ENCODE measurements at places on chromosomes 13 and 19.

GRCh38 chr19:1609680-1610474 lies 4.6 kb upstream of the UQCR11 start:
- DNase-seq, result no peak

DNA sequence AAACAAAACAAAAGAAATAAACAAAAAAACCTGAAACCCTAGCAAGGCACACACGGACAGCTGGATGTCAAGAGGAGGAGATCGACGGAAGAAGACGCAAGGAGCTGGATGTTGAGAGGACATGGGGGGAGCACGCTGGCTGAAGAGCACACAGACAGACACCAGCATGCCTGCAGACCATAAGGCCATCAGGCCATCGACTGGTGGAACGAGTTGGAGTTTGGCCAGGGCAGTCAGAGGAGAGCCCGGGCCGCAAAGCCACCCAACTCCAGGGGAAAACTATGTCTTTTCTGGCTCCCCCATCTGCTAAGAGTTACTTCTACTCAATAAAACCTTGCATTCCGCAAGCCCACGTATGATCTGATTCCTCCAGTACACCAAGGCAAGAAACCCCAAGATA lies 979.6 kb downstream of the PCDH17 start:
- DNase-seq, result no peak

GRCh38 chr13:72586518-72586917 lies 140.9 kb downstream of the MZT1 start:
- no peak for DNase-seq

GRCh38 chr13:112255550-112256120 lies 120.5 kb upstream of the SPACA7 start:
- DNase-seq, result no peak

GRCh38 chr19:39951065-39951650 lies 16.7 kb upstream of the FCGBP start:
- no peak for DNase-seq

DNA sequence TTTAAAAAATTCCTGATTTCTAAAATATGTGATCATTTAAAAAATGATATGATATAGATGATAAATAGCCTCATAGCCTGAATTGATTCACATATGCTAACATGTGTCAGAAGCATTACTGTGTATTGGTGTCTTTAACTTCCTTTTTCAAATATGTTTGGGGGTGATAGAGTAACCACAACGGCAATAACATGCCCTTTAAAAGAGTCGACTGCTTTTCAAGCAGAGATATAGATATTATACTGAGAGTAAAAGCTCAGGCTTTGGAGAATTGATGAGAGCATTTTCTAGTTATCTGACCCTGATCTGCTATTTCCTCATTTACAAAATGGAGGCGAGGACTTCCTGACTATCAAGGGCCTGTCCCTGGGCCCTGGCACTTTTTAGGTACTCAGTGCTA lies 260.5 kb downstream of the DCT start:
- no peak for DNase-seq

DNA sequence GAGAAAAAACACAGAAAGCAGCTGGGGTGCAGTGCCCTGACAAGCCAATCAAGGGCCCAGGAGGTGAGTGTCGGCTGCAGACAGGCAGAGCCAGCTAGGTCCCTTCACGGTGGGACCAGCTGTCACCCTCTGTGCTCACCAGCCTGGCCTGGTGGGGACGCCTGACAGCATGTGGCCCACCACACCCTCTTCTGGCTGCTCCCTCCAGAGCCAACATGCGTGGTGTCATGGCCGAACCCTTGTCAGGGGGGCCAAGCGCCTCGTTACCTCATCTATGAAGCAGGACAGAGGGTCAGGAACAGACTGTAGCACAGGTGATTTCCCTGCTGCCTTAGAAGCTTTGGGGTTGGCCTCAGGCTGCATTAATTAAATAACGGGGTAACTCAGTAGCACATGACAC lies 40.0 kb upstream of the ISYNA1 start:
- no peak for DNase-seq

DNA sequence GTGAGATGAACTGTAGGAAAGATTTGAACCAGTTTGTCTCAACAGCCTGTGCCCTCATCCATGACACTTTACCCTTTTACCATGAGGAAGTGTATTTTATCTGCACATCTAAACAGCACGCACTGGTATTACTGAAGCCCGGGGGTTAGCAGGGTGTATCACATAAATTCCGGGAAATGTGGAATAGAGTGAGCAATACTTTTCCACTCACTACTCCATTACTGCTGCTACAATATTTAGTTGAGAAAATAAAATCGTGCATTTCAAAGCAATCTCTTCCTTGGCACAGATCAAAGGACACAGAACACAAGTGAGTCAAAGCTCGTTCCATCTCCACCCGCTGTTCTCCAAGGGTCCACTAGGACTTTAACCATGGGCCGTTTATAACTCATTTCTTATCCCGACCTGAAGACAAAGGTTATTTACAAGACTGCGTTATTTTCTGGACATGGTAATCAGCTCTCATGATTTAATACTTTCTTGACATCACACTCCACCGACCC lies 35.2 kb downstream of the STK24 start:
- no peak for DNase-seq

DNA sequence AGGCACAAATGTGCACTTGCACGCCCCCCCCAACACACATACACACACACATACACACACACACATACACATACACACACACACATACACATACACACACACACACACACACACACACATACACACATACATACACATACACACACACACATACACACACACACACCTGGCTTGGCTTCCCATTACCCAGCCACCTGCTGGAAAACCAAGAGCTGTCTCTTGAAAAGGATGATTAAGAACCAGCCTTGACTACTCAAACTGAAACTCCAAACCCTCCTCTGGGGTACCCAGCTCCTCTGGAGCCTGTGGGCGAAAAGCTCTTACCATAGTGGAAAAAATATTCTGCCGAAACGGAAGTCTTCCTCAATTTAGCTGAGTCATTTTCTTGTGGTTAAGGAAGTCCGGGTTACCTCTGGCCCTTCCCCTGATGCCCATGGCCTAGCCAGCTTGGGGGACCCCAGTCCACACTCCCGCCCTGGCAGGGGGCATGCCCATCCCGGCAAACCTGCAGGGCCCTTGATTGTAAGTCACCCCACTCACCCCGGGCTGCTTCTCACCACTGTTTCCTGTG lies 21.9 kb downstream of the CEBPA start:
- no peak for DNase-seq

GRCh38 chr19:4847190-4847973 lies 15.9 kb upstream of the TICAM1 start:
- no peak for DNase-seq

- DNase-seq, result no peak
Observed at GRCh38 chr19:19823916-19824315, 2.4 kb upstream of the ZNF506 start.

DNA sequence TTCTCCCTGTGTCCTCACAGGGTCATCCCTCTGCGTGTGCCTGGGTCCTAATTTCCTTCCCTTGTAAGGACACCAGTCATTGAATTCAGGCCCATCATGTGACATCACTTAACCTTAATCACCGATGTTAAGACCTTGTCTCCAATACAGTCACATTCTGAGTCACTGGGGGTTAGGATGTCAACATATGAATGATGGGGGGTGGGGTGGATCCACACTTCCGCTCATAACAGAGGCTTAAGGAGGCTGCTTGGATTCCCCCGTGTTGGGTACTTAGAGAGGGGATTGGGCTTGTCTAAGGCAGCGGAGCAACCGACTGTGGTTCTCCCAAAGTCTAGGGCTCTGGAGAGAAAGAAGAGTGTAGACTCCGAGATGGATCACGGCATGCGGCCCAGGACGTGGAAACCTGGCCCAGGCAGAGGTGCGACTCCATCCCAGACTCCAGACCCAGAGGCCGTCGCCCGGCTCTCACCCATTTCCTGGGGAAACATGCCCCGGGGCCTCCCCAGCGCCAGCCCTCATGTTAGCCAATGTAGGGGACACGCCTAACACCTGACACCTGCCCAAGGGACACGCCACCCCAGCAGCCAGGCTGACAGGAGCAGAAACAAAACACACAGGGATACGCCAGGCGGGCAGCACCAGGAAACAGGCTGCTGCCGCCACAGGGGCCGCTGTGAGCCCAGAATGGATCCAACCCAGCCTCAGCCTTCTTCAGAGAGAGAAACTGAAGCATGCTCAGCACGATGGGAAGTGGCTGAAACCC lies 17.1 kb upstream of the IGLON5 start:
- DNase-seq, result no peak

DNA sequence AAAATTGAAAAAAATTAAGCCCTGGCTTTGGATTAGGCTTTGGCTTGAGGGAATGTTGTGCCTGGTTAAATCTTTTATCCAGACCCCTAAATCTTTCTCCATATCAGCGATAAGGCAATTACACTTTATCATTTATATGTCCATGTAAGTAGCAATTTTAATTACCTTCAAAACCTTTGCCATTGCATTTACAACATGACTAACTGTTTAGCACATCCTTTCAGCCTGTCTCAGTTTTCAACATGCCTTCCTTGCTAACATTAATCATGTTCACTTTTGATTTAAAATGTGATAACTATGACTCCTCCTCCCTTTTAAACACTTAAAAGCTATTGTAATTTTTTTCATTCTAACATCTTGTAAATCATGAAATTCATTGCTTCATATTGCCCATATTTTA lies 583.7 kb downstream of the SLITRK1 start:
- no peak for DNase-seq

DNA sequence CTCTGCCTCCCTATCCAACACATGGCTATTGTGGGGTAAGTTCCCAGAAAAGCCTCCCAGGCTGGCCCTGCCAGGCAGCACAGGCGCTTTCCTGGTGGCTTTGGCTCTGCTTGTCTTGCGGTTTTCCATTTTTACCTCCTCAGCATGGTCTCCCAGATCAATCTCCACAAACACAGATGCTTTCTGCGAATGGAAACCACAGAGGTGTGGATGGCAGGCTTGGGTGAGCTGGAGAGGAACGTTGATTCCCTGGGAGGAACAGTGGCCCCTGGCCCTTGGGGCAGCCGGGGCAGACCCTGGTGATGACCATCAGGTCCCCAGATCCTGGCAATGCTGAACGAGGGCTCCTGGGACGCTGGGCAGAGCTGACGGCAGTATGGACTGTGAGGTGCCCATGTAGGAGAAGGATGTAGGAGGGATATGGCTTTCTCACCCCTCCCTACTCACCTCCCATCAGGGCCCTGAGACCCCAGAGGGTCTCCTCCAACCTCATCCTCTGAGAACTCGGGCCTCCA lies 6.6 kb downstream of the C13orf46 start:
- no peak for DNase-seq

- no peak for DNase-seq
Observed at GRCh38 chr13:75694722-75695121, 58.6 kb downstream of the LMO7 start.

GRCh38 chr19:28027116-28027515 lies 1185.8 kb downstream of the UQCRFS1 start:
- DNase-seq, result no peak

DNA sequence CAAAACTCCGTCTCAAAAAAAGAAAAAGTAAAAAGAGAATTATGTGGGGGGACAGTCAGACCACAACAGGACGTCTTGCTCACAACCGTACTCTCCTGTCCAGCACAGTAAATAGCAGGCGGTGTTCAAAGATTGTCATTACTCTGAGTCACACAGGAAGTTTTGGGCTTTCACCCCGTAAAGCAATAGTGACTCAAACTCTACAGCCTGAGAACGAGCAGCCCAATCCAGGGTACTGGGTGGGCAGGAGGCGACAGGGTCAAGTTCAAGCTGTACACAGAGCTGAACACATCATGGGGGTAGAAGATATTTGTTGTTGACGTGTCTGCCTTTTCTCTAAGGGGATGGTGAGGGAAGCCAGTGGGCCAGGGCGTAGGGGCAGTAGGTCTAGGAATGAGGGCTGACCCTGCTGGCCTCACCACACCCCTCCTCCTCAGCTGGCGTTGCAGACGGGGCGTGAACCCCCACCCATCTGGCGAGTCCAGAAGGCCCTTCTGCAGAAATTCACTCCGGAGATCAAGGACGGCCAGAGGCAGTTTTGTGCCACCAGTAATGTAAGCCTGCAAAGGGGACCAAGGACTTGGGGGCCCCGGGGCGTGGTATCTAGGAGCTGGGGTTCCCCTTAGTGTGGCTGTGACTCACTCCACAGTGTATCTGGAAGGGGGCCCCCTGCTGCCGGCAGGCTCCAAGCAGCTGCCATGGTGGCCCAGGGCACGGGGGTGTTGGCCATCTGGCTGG lies 23.3 kb downstream of the PRR12 start:
- DNase-seq, result no peak

GRCh38 chr13:37942929-37943328 lies 73.4 kb upstream of the TRPC4 start:
- DNase-seq, result no peak

- no peak for DNase-seq
Observed at GRCh38 chr19:57053401-57053800, 66.4 kb upstream of the USP29 start.

DNA sequence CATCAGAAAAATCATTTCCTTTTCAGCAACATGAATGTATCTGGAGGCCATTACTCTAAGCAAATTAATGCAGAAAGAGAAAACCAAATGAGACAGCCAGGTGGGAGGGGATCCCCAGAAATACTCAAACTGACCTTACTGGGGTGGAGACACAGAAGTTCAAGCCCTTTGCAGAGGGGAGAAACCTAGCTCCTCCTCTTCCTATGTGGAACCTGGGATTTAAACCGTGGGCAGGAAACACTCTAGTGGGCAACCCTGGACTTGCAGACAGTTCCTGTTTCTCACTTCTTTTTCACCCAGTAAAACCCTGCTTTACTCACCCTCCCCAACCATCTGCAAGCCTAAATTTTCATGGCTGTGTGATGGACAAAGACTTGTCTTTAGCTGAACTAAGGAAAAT lies 61.3 kb downstream of the SLITRK6 start:
- DNase-seq, result no peak

Measured in NCI-H2081 (cell line).